Activated CD4-positive, alpha-beta T cell treated with anti-CD3 and anti-CD28 coated beads, Interleukin-2, amount 50 U/mL, for 48 hours (primary cell): ENCODE measurements at places on chromosomes 3 and 15.

GRCh38 chr3:187926620-187927019 lies 181.4 kb upstream of the BCL6 start:
- DNase-seq: peak; percentile 22

- no peak for DNase-seq
Observed at GRCh38 chr3:30614373-30614772, 8.0 kb downstream of the TGFBR2 start.

- DNase-seq: no peak
Observed at GRCh38 chr3:196399485-196399945, 32.7 kb downstream of the UBXN7 start.

DNA sequence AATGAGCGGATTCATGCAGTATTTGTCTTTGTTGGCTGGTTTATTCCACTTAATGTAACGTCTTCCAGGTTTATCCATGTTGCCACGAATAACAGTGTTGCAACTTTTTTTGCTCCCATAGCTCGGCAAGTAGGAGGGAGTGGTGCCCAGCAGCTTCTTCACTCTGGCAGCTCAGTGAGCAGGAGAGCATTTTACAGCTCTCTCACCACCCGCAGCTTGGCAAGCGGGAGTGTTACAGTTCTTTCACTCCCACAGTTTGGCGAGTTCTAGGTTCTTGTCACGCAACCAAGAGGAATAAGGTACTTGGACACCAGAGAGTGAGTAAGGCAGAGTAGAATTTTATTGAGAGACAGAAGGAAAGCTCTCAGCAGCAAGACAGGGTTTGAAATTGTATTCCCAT lies 935.2 kb downstream of the TBL1XR1 start:
- no peak for DNase-seq
